Activated CD8-positive, alpha-beta memory T cell treated with anti-CD3 and anti-CD28 coated beads, Interleukin-2, amount 50 U/mL, for 4 hours (primary cell): ENCODE measurements at places on chromosomes 7 and 10.

GRCh38 chr7:17131983-17132655 lies 166.3 kb upstream of the AHR start:
- DNase-seq = no peak

DNA sequence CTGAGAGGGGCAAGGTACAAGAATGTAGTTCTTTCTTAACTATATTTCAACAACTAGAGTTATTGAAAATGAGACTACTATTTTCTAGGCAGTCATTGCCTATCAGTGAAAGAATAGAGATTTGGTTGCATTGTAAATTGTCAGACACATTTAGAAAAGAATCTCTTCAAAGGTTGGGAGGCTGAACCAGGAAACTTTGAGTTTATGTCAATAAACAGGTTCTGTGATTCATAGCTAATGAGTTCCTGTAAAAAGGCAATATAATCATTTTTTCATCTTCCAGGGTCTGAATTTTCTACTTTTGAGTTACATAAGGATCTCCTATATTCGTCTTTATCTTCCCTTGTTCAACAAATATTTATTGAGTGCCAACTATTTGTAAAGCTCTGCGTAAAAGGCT lies 47.1 kb downstream of the MAGI2 start:
- no peak for DNase-seq

GRCh38 chr7:74181821-74182220 lies 7.7 kb downstream of the EIF4H start:
- no peak for DNase-seq

- DNase-seq = no peak
Measured at GRCh38 chr10:36720895-36721294, 404.5 kb upstream of the ANKRD30A start.

GRCh38 chr7:130377178-130377577 lies 3.1 kb upstream of the CPA1 start:
- DNase-seq = no peak

GRCh38 chr10:83410570-83410969 lies 728.7 kb upstream of the GHITM start:
- DNase-seq = no peak

- no peak for DNase-seq
Measured at GRCh38 chr10:4532467-4532866, 293.5 kb upstream of the AKR1E2 start.

DNA sequence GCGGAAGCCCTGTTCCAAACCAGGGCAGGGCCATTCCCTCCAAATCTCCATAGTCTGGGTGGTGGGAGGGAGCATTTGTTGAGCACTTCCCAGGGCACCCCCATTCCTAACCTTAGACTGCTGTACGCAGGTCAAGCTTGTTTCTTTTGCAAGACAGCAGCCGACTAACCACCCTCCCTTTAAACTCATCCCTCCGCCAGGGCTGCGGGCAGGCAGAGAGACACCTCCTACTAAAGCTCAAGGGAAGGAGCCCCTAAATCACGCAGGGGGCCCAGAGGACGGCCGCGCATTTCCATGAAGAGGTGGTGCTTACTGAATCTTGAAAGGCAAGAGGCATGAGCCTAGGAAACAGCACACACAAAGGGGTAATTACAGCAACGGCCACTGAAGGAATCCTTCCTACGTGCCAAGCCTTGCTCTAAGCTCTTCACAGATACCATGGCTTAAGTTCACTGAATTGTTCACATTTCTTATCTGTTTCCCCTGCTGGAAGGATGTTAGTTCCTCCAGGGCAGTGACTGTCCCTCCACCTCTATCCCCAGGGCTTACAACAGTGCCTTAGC lies 90.0 kb downstream of the PROSER2 start:
- no peak for DNase-seq

DNA sequence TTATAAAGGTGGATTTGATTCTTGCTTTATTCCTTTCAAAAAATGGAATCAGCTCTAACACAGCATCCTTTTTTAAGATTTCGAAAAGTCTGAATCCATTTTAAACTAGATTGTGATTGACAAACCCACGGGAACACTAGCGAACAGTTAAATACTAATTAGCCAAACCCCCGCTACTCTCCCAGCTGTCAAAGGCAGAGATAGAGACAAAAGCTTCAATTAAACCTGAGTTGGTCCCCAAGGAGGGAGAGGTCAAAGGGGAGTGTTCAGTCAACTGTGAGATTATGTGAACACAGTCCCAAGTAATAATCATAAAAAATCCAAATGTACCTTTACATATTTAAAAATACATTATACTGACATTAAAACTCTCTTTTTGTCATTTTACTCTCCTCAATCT lies 65.7 kb upstream of the TBX20 start:
- DNase-seq = no peak

- no peak for DNase-seq
Measured at GRCh38 chr7:76354516-76354915, 4.3 kb downstream of the YWHAG start.

- DNase-seq = no peak
Measured at GRCh38 chr7:134939136-134939535, 47.2 kb upstream of the AGBL3 start.

DNA sequence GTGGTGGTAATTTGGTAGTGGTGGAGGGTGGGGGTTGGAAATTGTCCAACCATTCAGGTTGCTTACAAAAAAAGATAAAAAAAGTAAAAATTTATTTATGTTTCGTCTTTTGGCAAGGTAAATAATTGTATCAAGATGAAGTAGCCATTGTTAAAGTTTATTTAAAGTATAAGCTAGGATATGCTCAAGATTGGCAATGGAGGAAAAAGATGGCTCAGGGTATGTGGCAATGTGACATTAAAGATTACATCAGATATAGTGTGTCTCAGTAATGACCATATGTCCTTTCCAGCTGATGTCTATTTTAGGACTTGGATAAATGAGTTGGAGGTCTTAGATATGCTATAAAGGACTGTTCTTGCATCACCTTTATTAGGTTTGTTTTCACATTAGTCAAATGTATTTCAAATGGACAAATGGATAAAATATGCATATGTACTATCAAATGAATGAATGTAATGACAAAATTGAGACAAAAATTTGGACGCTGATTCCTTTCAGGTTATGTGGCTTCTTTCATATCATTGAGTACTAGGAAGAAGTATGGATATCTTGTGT lies 60.9 kb downstream of the ST7 start:
- no peak for DNase-seq

GRCh38 chr10:34224639-34225038 lies 590.5 kb downstream of the PARD3 start:
- DNase-seq = no peak

GRCh38 chr10:71429304-71429703 lies 32.6 kb downstream of the CDH23 start:
- DNase-seq = no peak

DNA sequence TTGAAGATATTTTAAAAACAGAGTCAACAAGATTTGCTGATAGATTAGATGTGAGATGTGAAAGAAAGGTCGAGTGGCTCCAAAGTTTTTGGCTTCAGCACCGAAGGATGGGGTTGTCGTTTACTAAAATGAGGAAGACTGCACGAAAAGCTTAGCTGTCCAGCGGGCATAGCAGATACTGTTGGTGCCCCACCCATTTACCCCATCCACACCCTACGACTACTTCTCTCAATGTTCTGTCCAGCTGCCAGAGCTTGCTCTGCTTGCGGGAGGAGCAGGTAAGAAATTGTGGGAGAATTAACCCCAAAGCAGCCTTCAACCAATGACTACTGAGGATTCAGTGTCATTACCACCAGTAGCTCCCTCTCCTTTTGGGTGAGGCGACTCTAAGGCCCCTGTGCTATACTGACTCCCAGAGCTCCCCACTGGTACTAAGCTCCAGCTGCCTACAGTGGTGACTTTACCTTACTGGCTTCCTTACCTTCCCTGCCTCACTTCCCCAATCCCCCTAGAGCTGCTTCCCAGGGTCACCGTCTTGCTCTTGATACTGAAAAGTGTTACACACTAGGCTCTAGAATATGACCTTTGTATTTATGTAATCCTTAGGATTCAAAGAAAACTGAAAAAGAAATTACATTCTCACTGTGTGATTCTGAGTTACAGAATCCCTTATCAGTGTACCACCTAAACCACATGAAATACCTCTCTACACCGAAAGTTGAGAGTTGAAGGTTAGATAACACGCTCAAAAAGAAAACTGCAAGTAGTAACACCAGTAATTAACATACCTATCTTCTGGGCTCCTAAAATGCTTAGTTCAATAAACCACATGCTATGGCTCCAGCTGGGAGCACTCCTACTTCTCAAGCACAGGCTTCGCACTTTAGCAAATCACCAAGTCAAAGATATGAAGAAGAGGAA lies 22.3 kb downstream of the CACUL1 start:
- DNase-seq = no peak

DNA sequence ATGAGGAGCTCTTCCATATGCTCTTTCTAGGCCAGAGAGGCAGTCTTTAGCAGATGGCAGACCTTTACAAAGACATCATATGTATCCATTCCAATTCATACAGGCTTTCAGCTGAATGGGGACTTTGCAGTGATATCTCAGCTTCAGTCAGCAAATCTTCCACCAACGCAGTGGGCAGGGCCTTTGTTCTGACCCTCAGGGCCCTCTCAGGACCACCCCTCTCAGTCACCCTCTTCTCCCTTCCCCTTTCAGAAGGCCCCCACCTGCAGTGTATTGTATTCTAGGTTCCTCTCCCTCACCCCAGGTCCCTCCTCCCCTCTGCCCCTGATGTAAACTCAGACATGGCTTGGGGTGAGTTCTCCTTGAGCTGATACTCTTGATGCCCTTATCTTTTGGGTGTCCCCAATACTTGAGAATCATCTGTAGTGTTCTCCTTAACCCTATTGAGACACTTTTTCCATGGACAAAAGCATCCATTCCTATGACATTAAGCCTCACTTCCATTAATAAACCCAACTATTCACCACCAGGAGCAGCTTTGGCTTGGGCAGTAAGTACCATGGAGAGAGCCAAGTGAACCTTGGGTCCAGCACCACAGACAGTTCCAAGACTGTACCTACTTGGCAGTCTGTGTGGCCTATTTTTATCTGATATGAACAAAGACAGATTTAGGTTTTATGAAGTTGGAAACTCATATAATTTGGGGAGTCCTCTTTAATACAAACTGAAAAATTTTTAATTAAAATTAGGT lies 62.7 kb downstream of the ADCYAP1R1 start:
- no peak for DNase-seq
